ENCODE measurements at places on chromosomes 3 and 15. TPM values are rescaled to one million over a fixed set of nuclear protein-coding genes. Genes with fewer than 3 reads are reported as not detected.
A peak's percentile ranks its signal among the peaks of the same experiment; 100 is the strongest.

GRCh38 chr3:136336329-136337100 lies 86.4 kb downstream of the PCCB start:
- DNase-seq: no peak

- no peak for DNase-seq
Observed at GRCh38 chr3:185657211-185657610, 71.1 kb downstream of the SENP2 start.

The CHDH gene
- 7.3 TPM for total RNA-seq

The B3GNT5 gene
- total RNA-seq: 30.3 TPM

The KLHL24 gene
- 70.9 TPM for total RNA-seq

- no peak for DNase-seq
Observed at GRCh38 chr3:133042778-133043177, 4.6 kb downstream of the TMEM108 start.

The IL17RC gene
- 33.2 TPM for total RNA-seq

The CHST13 gene
- 0.89 TPM for total RNA-seq

- no peak for DNase-seq
Observed at GRCh38 chr3:48592519-48593087, 2.5 kb downstream of the COL7A1 start.

GRCh38 chr3:148955544-148956346 lies 35.6 kb upstream of the GYG1 start:
- DNase-seq: peak; percentile 63

DNA sequence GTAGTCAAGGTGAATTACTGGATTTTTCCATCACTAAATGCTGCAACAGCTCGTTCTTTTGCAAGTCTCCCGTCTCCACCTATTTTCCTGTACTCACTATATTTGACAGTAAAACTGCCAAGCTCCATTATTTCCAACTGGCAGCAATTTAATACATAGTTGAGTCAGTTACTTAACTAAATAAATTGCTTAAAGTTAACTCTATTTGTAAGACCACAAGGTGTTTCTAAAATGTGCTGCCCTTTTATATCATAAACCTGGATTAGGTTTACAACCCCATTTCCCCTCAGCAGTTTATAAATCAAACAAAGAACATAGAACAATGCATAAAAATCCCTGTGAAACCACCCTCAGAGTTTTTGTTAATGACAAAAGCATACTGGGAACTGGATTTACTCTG lies 211.4 kb upstream of the DPH6 start:
- DNase-seq: no peak

DNA sequence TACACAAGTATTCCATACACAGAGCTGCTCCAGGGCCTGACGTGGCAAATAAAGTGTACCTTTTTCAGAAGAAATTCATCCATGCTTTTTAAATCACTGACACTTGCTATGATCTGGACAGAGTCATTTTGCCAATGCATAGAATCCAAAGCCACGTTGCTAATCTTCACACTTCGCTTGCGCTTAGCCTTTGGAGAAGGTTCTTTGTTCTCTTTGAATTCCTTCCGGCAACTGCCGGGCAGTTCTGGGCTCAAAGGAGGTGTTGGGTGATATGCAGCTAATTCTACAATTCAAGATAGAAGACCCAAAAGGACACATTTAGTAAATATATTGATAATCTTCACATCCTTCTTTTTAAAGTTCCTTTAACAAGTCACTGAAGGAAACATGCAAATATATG lies 69.9 kb downstream of the NR2E3 start:
- no peak for DNase-seq

DNA sequence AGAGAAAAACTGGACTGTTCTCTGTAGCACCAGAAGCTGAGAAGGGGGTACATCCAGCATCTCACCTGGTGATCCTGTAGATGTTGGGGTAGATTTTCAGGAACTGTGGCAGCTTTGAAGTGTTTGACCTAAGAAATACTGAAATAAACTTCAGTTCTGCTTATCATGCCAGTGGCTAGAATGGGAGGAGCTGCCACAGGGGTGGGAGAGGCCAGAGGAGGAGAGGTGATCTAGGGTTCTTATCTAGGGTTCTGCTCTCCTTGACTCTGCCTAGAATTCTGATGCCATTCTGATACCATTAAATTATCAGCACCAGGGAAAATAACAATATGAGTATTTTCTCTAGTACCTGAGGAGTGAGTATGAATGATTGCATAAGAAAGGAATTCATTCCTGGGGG lies 10.2 kb upstream of the CPOX start:
- no peak for DNase-seq

DNA sequence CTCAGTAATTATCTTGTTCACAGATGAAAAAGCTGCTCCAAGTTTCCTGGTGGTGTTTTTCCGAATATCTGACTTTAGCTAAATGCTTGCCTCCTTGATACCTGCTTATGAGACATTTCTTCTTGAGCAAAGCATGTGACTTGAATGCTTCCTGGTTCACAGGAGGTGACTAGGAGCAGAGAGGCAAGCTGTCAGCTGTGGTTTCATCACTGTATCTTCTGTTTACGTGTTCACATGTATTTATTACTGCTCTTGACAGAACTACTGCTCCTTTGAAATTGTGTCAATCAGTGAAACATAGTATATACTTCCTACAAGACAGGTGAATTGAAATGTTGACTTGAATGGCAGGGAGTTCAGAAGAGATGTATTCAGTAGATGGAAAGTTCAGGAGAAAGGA lies 8.9 kb upstream of the SPPL2A start:
- DNase-seq: no peak

DNA sequence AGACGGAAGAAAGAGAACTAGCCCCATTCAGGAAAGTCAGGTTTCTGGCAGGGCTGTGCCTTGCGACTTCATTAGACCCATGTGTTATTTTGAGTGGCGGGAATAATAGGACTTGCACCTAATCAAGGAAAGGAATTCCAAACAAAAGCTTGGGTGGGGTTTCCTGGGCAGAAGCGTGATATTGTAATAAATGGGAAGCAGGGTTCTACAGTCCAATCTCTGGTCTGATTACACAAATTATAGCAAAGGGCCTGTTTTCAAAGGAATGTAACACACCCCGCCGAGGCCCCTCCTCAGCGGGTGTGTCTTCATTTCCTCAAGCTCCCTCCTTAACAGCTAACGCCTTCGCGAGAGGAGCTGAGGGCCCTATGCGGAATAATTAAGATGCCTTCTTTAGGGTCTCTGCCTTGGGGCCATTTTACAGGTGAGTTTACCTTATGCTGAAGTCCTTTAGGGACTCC lies 396.0 kb upstream of the C2CD4B start:
- DNase-seq: no peak

The CLN6 gene
- total RNA-seq: 15.0 TPM

GRCh38 chr3:167976516-167977361 lies 119.0 kb downstream of the GOLIM4 start:
- no peak for DNase-seq

DNA sequence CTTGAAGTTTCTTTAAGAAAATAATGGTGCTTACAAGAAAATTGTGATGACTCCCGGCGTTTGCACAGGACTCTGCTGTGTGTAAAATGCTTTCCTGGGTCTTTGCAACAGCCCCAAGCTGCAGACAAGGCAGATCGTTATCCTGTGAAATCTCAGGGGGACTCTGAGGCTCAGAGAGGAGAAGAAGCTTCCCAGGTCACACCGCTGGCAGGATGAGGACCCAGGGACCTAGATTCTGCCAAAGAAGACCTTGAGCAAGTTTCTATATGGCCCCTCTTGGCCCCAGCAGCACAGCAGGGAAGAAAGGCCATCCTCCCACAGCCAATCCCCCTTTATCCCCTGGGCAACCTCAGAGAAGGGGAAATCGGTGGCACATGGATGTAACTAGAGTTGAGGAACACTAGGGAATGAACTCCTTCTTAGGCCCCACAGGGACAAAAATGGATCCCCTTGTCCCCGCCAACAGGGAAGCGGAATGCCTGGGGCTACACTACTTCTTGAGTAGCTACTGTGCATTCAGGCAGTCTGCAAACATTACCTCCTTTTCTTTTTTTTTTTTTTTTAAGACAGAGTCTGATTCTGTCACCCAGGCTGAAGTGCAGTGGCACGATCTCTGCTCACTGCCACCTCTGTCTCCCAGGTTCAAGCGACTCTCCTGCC lies 72.8 kb downstream of the CPN2 start:
- DNase-seq: peak; percentile 47

DNA sequence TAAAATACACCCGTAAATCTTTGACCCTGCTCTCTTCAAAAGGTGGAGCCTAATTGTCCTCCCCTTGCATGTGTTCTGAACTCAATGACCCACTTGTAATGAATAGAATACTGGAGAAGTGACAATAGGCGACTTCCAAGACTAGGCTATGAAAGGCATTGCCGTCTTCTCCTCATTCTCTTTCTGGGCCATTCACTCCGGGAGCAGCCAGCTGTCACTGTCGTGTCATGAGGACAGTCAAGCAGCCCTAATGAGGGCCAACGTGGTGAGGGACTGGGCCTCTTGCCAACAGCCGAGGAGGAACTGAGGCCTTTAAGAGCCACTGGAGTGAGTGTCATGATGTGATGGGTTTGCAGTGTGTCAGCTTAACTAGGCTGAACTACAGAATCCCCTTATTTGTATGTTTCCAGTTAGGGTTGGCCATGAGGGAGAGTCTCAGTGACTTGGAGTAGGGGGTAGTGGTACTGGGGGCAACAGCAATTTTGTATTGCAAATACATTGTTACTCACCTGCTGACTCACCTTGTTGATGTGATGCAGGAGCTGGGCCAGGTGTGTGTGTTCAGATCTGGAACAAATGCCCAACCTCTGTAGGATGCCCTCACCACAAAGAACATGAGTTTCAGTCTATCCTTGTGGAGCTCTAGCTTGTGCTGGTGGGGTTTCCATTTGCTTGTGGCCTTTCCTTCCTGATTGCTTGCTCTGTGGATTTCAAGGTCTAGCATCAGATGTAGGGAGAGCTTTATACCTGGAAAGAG lies 188.5 kb upstream of the PROK2 start:
- peak; percentile 64 for DNase-seq

- DNase-seq: no peak
Observed at GRCh38 chr3:67602816-67603215, 51.6 kb downstream of the SUCLG2 start.

DNA sequence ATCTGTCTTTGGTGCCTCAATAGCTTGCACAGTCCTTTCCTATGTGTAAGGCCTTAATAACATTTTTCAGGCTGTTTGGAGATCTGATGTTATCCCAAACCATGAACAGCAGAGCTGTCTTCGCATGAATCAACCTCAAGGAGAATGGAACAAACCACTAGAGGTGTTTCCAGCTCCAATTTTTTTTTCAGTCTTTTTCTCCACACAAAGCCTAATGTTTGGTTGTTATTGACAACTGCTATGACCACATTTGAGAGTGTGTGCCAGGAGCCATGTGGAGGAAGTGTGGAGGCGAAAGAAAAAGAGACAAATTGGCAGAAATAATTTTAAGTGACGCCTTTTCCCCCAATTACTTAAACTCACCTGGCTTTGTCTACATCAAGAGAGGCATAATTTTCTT lies 38.7 kb downstream of the RTP4 start:
- DNase-seq: no peak

The ASB14 gene
- not detected for total RNA-seq

DNA sequence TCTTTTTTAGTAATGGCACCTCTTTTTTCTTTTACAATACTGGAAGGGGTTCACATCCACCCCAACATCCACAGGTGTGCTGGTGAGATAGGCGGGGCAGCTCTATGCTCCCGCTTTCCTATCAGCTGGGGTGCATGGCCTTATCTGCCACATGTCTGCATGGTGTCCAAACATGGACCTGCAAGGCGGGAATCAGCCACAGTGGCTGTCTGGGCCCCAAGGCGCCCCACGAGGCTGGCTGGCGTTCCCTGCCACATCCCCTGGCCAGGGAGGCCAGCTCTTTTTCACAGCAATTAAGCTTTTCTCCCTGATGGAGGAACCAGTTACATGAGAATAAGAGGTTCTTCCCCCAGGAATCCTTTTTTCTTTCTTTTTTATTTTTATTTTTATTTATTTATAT lies 30.9 kb upstream of the GOLGA6L2 start:
- no peak for DNase-seq

- DNase-seq: no peak
Observed at GRCh38 chr3:62686503-62687294, 188.5 kb downstream of the CADPS start.

- DNase-seq: no peak
Observed at GRCh38 chr3:75978686-75979085, 193.3 kb upstream of the ZNF717 start.

DNA sequence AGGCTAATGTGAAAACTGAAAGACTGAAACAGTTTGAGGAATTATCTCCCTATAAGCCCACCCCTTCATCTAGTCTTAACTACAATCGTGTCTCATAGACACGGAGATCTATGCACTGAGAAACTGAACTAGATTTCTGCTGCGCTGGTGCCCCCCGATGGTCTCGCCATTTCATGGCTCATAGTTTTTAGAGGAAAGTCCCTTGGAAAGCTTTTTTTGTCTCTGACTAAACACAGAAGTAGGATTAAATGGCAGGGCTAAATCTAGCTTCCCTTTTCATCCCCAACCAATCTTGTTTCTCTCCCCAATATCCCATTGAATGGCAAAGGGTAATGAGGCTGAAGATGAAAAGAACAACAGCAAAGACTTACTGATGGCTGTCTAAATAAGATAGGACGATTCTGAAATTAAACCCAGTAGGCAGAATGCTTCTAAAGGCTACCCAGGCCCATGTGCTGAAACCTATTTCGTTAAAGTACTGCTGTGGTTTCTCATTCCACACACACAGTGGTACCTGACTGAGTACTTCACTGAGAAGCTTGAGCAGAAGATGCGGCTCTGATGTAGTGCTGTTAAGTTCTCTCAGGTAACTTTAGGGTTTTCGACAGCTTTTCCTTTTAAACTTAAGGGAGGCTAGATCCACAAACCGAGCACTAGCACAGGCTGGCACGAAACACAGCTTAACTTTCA lies 142.7 kb downstream of the GADL1 start:
- peak; percentile 70 for DNase-seq

DNA sequence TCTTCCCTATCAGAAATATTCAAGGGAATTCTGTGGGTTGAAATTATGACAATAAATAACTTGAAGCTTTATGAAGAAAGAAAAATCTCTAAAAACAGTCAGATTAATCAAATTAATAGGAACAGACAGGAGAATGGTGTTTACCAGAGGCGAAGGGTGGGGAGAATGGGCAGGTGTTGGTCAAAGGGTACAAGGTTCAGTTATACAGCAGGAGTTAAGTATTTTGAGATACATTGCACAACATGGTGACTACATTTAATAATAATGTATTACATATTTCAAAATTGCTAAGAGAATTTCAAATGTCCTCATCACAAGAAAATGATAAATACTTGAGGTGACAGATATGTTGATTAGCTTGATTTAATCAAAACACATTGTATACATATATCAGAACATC lies 18.6 kb downstream of the SPCS1 start:
- DNase-seq: no peak
